CD8-positive, alpha-beta memory T cell (primary cell): ENCODE measurements at places on chromosomes 5 and 9. TPM values are rescaled to one million over a fixed set of nuclear protein-coding genes. Genes with fewer than 3 reads are reported as not detected.

ATP6V1G1 gene
- 48.2 TPM for total RNA-seq

ANKRD31 gene
- 0.64 TPM for total RNA-seq

EQTN gene
- total RNA-seq: not detected

PCDHA12 gene
- not detected for total RNA-seq

DNA sequence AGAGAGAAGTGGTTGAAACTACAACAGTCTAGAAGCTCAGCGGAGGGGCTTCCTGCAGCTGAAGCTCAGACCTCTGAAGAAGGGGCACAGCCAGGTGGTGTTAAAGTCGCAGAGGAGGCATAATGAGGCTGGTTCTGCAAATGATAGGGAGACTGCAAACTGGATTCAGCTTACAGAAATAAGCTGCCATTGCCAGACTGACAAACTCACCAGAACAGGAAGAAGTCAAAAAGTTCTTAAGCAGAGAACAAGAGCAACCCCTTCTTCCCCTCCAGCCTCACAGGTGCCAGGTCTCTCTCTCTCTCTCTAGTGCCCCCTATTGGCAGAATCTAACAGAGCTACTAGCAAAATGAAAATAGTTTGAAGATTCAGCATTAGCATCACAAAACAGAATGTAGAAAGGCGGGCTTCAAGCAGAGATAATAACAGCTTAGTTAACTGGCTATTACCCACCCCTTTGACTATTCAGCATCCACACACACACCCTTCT, 76.7 kb downstream of the GRAMD2B start:
- H3K27me3 ChIP-seq: no peaks in the 10 kb centered on the region
- H3K4me3 ChIP-seq: no peak overlapping the region
- H3K4me1 ChIP-seq: peaks cover 11% of the 10 kb centered on the region
- H3K27ac ChIP-seq: no peak overlapping the region
- DNase-seq: peak; percentile 53

DNA sequence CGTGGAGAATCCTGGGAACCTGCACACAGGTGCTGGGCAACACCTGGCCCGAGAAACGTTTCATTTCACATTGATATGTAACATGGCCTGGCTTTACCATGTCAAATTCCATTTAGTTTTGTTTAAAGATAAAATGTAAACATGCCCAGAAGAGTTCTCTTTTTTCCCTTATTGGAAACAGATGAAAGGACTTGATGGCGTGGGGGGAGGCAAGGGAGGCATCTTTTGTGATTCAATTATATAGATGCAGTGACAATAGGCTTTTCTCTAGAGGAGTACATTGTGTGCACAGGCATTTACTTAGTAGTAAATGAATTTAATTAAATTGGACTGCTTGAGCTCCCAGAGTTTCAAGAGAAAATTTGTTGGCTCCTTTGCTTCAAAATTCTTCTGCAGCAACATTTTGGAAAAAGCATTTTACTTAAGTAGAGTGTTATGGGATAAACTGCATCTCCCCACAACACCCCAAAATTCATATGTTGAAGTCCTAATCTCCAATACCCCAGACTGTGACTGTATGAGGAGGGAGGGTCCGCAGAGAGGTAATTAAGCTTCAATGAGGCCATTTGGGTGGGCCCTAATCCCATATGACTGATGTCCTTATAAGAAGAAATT, 254.3 kb upstream of the NFIL3 start:
- H3K36me3 ChIP-seq: no peaks in the 10 kb centered on the region
- peaks cover 3% of the 10 kb centered on the region for H3K4me1 ChIP-seq
- H3K4me3 ChIP-seq: no peak overlapping the region
- H3K27me3 ChIP-seq: peaks cover 4% of the 10 kb centered on the region
- no peak for DNase-seq

GRCh38 chr5:31396611-31397295, 135.1 kb downstream of the DROSHA start:
- peaks cover 2% of the 10 kb centered on the region for H3K36me3 ChIP-seq
- H3K27me3 ChIP-seq: no peaks in the 10 kb centered on the region

DNA sequence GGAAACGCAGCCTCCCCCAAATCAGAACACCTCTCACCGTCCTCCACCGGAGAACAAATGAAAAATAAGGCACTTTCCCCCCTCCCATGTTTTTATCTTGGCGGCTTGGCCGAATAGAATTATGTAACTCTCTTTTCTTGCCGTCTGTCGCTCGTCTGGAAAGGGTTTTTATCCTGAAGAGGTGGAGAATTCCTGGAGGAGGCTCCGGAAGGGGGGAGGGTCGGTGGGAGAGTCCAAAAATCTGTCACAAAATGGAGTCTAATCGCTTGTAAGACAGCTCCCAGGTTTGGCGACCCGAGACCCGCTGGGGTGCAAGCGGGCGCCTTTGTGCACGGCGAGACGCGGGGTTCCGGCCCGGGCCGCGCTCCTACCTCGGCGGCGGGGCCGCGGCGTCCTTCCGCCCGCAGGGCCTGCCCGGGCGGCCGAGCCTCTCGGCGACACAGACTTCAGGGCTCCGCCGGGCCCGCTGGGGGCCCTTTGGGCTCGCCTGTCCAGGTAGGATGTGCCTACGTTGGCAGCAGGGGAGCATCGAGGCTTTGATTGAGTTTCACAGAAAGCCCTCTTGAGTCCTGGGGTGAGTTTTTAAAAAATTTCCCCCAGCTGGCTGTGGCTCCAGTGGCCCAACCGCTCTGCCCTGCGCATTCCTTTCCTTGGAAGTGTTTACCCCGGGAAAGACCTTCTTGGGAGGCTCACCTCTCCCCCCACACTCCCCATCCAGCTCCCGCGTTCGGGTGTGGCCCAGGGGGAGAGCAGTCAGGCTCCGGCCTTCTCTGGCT, 5.0 kb downstream of the LMX1B start:
- H3K36me3 ChIP-seq: no peaks in the 10 kb centered on the region
- H3K4me1 ChIP-seq: peaks cover 6% of the 10 kb centered on the region
- no peak overlapping the region for H3K4me3 ChIP-seq
- H3K27ac ChIP-seq: no peak overlapping the region
- peaks cover 44% of the 10 kb centered on the region for H3K27me3 ChIP-seq
- DNase-seq: peak; percentile 39

DNA sequence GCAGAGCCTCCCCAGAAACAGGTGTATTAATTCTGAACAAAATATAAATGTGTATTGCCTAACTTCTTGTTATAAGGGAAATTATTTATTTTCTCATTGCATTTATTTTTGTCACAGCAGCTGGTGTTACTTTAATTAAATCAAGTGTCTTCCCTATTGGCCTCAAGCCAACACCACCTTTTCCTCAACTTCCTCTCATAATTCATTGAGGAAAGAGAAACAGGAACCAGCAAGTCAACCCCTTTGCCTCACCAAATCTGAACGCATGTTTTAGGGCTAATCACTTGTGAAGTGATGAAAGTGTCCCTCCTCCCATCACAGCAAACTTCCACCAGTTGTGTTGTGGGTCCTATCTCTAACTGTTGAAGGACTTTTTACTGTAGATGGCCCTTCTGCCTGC, 73.1 kb downstream of the DIRAS2 start:
- H3K4me3 ChIP-seq: no peak overlapping the region
- H3K27me3 ChIP-seq: no peaks in the 10 kb centered on the region
- H3K27ac ChIP-seq: no peak overlapping the region
- H3K4me1 ChIP-seq: no peaks in the 10 kb centered on the region
- no peak for DNase-seq
- H3K36me3 ChIP-seq: no peaks in the 10 kb centered on the region

GRCh38 chr5:35031276-35031675, 16.5 kb downstream of the AGXT2 start:
- no peak overlapping the region for H3K27ac ChIP-seq
- H3K27me3 ChIP-seq: no peaks in the 10 kb centered on the region
- DNase-seq: no peak
- H3K4me3 ChIP-seq: no peak overlapping the region
- H3K4me1 ChIP-seq: no peaks in the 10 kb centered on the region

GRCh38 chr9:95491543-95492320, 25.0 kb downstream of the PTCH1 start:
- DNase-seq: no peak
- H3K4me1 ChIP-seq: peaks cover 54% of the 10 kb centered on the region
- H3K27ac ChIP-seq: no peak overlapping the region
- H3K27me3 ChIP-seq: no peaks in the 10 kb centered on the region
- H3K36me3 ChIP-seq: no peaks in the 10 kb centered on the region

DNA sequence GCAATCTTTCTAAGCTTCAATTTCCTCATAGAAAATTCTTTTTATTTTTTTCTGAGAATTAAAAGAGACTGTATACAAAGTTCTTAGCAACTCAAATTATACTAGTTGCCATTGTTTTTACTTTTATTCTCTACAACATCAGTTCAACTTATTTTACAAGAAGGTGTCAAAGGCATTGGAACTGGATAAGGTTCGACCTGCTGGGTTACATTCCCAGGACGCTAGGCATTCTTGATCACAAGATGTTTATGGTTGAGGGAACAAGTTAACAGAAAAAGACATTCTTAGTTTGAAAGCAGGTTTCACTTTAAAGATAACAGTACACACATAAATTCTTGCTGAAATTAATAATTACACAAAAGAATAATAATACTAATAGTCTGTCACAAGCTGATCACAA, 163.5 kb upstream of the SNX2 start:
- no peaks in the 10 kb centered on the region for H3K36me3 ChIP-seq
- no peak for DNase-seq
- no peak overlapping the region for H3K4me3 ChIP-seq

- no peak overlapping the region for H3K4me3 ChIP-seq
- DNase-seq: no peak
- no peak overlapping the region for H3K27ac ChIP-seq
- no peaks in the 10 kb centered on the region for H3K36me3 ChIP-seq
- H3K4me1 ChIP-seq: no peaks in the 10 kb centered on the region
These were observed 21.0 kb upstream of the OSMR start for GRCh38 chr5:38824821-38825220.

DNA sequence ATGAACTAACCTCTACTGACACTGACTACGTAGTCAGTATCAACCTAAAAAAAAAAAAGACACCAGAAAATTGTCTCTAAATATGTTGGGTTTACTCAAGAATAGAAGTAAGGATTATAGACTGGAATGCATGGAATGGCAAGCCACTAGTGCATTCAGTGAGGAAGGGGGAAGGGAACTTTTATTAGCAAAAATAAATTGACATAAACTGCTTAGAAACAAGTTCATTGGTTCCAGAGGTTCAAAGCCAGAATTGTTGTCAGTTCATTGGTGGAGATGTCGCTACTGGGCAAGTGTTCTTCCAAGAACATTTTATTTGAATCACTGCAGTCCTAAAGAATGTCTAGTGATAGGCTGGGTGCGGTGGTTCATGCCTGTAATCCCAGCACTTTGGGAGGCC, 26.1 kb upstream of the AOPEP start:
- H3K27me3 ChIP-seq: no peaks in the 10 kb centered on the region
- no peaks in the 10 kb centered on the region for H3K4me1 ChIP-seq
- no peak overlapping the region for H3K27ac ChIP-seq
- no peak overlapping the region for H3K4me3 ChIP-seq

DNA sequence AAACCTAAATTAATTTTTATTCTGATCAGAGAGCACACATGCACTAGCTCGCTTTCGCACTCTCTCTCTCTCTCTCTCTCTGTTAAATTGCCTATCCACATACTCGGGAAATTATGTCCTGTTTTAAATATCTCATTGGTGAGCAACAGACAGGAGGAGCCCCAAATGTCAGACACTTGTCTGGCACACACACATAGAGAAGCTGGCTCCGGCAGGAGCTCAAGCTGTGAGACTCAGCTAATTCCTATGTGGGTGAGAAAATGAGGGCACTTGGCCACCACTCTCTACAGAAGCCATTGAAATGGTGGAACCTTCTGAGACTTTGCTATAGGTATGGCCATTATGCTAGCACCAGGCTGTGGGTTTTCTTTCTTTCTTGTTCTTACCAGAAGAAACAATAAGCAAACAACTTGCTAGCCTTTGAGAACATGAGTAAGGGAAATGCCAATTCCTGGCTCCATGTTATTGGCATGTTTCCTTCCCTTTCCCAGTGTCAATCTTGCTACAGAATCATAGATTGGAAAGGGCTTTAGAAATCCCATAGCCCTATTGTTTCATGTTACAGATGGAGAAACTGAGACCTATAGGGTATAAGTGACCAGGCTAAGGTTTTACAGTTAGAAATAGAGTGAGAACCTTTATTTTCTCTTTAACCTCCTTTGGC, 9.0 kb downstream of the RFX3 start:
- DNase-seq: no peak
- no peak overlapping the region for H3K27ac ChIP-seq
- no peaks in the 10 kb centered on the region for H3K36me3 ChIP-seq
- no peaks in the 10 kb centered on the region for H3K4me1 ChIP-seq
- no peak overlapping the region for H3K4me3 ChIP-seq
- H3K27me3 ChIP-seq: no peaks in the 10 kb centered on the region

GRCh38 chr9:842635-843426, 1.3 kb downstream of the DMRT1 start:
- H3K4me3 ChIP-seq: no peak overlapping the region
- DNase-seq: no peak
- H3K27ac ChIP-seq: no peak overlapping the region
- H3K4me1 ChIP-seq: no peaks in the 10 kb centered on the region
- no peaks in the 10 kb centered on the region for H3K36me3 ChIP-seq
